ENCODE measurements at places on chromosomes 1 and 21.

- no peak for DNase-seq
These were observed 9.3 kb upstream of the MMEL1 start for GRCh38 chr1:2642131-2642559.

- DNase-seq = no peak
These were observed 115.8 kb upstream of the PBX1 start for GRCh38 chr1:164443166-164443565.

DNA sequence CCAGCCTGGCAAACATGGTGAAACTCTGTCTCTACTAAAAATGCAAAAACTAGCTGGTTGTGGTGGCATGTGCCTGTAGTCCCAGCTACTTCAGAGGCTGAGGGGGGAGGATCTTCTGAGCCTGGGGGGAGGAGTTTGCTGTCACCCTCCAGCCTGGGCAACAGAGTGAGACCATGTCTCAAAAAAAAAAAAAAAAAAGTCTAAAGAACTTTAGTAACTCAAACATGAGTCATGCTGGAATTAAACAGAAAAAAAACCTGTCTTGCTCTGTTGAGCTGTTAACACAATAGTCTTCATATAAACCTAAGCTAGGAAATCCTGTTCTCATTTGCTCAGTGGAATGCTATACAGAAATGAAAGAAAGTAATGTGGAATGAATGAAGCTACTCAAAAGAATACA is 16.7 kb upstream of the DISP1 start:
- no peak for DNase-seq

- no peak for DNase-seq
These were observed 485.9 kb downstream of the USP25 start for GRCh38 chr21:16215663-16216183.

DNA sequence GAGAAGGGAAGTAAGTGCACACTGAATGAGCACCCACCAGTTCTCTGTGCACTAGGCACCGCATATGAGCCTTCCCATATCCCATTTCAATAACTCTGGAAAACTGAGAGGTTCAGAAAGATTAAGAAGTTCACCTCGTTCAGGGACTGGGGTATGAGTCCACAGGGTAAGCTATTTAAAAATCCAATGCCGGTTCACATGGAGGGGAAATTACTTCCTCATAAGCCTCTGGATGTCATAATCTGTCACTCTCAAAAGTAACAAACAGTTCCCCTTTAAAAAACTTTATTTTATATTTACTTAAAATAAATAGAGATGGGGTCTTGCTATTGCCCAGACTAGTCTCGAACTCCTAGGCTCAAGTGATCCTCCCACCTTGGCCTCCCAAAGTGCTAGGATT is 1.9 kb downstream of the OR2B11 start:
- DNase-seq = no peak

DNA sequence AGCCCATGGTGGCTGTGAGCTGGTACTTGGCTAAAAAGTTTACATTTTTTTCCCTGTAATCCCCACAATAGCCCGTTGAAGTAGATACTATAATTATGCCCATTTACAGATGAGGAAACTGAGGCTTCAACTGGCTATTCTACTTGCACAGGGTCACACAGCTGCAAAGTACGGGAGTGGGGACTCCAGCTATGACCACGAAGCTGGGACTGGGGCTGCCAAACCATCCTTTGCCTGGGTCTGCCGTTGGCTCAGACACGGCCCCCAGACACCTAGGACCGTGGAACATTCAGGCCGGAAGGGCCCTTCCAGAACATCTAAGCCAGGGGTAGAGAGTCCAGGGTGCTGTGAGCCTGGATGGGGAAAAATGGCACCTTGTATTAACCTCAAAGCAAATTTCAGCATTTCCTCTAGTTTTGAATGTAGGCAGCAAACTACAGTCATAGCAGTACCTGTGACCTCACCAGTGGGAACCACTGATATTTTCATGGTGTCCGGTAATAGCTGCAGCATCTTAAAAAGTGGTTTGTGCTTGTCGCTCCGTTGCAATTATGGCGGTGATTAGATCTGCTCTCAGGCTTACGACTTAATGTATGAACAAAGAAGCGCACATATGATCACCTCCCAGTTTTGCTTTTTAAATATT is 4.3 kb downstream of the TP73 start:
- no peak for DNase-seq

- DNase-seq = no peak
These were observed 71.3 kb upstream of the LRRN2 start for GRCh38 chr1:204756811-204757210.

DNA sequence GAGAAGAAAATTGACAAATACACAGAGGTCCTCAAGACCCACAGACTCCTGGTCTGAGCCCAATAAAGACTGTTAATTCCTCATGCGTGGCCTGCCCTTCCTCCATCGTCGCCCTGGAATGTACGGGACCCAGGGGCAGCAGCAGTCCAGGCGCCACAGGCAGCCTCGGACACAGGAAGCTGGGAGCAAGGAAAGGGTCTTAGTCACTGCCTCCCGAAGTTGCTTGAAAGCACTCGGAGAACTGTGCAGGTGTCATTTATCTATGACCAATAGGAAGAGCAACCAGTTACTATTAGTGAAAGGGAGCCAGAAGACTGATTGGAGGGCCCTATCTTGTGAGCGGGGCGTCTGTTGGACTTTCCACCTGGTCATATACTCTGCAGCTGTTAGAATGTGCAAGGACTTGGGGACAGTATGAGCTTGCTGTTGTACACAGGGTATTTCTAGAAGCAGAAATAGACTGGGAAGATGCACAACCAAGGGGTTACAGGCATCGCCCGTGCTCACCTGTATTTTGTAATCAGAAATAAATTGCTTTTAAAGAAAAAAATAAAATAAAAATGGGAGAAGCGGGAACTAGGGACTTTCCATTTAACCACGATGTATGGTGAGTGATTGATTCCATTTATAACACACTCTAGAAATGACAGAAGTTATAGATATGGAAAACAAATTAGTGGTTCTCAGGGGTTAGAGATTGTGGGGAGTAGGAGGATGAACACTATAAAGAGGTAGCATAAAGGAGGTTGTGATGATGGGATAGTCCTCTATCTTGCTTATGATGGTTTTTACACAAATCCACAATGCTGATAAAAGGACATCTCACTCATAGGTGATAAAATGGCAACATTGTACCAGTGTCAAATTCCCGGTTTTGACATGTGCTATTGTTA is 244.7 kb downstream of the MRPL39 start:
- DNase-seq = no peak

DNA sequence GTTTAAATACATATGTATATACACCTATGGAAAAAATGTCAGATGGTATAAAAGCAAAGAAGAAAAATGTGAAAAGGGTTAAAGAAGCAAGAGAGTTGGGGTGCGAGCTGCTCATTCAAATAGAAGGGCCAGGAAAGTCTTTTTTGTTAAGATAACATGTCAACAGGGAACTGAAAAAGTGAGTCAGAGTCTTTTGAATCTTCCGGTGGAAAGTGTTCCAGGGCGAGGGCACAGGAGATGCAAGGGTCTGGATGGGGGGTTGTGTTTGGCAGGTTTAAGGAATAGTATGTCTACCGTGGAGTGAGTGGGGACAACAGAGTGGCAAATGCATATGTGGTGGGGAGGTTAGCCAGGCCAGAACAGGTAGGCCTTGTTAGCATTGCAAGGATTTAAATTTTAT is 22.2 kb upstream of the GNG12 start:
- no peak for DNase-seq

DNA sequence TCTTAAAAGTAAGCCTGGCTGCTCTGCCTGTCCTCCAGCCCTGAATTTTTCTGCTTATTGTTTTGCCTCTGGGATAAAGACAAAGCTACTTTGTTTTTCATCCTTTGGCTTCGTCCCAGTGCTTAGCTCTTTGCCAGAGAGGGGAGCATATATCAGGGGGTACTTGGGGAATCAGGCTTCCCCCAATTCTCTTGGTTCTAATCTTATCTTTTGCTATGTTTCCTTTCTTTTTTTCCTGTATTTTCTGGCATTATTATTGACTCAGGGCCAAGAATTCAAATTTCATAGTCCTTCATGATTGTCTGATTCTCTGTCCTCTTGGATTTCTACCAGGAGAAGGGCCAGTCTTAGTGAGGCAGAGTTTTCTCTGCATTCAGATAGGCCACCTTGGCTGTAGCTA is 51.2 kb downstream of the GIPC2 start:
- no peak for DNase-seq

GRCh38 chr1:210369425-210369824 is 40.7 kb downstream of the HHAT start:
- DNase-seq = no peak

GRCh38 chr1:115113766-115114165 is 24.5 kb upstream of the TSPAN2 start:
- no peak for DNase-seq

- no peak for DNase-seq
These were observed 83.1 kb upstream of the LYPLAL1 start for GRCh38 chr1:219090607-219091006.

DNA sequence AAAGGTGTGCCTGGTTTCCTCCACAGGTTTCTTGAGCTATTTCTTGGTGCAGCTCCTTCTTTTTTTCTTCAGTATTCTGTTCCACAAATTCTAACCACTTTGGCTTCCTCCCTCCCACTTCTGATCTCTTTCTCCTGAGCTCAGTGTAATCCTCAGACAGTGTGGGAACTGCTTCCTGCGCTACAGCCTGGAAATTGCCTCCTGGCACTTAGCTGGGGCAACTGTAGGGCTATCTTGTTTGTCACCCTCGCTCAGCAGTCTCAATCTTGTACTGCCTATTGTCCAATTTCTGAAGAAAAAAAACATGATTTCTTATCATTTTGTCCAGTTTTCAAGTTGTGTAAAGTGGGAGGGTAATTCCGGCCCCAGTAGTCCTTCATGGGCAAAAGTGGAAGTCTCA is 24.0 kb upstream of the GALNT2 start:
- no peak for DNase-seq
